ENCODE measurements at places on chromosomes 7 and 10. TPM values are rescaled to one million over a fixed set of nuclear protein-coding genes. Genes with fewer than 3 reads are reported as not detected.

DNA sequence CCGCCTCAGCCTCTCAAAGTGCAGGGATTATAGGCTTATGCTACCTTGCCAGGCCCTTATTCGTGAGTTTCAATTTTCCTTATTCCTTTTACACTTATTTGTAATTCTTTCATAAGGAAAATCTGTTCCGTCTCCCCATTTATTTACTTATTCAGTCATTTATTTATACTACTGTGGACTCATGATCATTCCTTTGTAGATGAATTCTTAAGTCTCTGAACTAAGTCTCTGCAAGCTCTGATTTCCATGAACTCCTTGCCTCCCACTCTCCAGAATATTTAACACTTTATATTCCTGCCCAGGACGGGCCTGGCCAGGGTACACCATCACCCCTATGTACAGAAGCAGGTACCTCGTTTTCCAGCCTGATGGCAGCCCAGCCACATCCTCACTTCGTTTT lies 39.4 kb downstream of the PFKFB3 start:
- no peak overlapping the region for H3K27ac ChIP-seq
- DNase-seq, result no peak
- H3K36me3 ChIP-seq, result no peaks in the 10 kb centered on the region
- no peaks in the 10 kb centered on the region for H3K27me3 ChIP-seq
- H3K4me1 ChIP-seq, result no peaks in the 10 kb centered on the region

DNA sequence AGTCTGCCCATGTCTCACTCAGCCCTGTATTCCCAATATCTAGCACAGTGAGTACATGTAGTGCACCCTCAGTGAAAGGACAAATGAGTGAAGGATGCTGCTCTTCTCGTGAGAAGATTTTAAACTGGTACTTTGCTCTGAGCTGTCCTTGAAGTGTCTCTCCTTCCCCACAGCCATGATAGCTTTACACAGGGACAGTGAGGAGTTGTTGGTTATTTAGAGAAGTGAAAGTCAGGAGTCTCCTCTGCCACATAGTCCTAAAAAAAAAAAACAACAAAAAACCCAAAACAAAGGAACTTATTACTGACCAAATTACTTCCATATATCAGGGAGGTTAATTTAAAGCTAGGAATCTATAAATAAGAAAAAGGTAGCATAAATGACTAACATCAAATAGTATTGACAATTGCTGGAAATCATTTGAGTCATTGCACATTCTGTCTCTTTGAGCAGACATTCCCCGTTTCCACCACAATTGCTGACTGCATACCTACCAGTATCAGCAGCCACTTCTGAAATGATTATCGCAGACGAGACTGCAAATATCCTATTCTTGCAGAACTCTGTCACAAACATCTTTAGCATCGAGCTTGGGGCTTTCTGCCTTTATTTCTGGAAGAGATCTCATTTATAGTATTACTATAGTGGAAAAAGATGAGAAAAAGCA lies 202.1 kb downstream of the PTEN start:
- peaks cover 27% of the 10 kb centered on the region for H3K4me1 ChIP-seq
- H3K36me3 ChIP-seq, result no peaks in the 10 kb centered on the region
- H3K27ac ChIP-seq, result no peak overlapping the region
- DNase-seq, result no peak
- no peak overlapping the region for H3K4me3 ChIP-seq

GRCh38 chr7:40520986-40521738 lies 386.4 kb downstream of the SUGCT start:
- no peak overlapping the region for H3K4me3 ChIP-seq
- DNase-seq, result no peak
- H3K27ac ChIP-seq, result no peak overlapping the region
- no peaks in the 10 kb centered on the region for H3K4me1 ChIP-seq

- no peak overlapping the region for H3K27ac ChIP-seq
- no peak for DNase-seq
- no peaks in the 10 kb centered on the region for H3K36me3 ChIP-seq
- no peaks in the 10 kb centered on the region for H3K27me3 ChIP-seq
- H3K4me3 ChIP-seq, result no peak overlapping the region
- no peaks in the 10 kb centered on the region for H3K4me1 ChIP-seq
These were observed 47.8 kb downstream of the IKZF1 start for GRCh38 chr7:50352282-50352681.

DNA sequence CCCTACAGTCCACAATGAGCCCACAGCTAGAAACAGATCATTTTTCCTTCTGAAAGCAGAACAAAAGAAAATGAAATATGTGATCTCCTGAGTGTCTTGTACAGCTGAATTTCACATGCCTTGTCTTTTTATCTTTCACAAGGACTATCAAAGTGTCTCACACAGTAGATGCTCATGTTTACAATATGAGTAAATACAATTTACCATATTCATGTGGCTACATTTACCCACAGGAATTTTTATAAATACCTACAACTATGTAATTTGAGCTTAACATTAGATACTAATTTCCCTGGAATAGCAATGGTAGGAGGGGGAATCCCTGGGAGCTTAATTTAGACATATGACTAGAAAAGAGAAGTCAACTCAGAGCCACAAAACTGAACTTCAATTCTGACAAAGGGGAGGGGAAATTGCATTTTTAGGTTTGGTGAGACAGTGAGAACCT lies 186.2 kb downstream of the MACC1 start:
- H3K4me1 ChIP-seq, result no peaks in the 10 kb centered on the region
- no peak for DNase-seq
- H3K4me3 ChIP-seq, result no peak overlapping the region
- H3K36me3 ChIP-seq, result no peaks in the 10 kb centered on the region

DNA sequence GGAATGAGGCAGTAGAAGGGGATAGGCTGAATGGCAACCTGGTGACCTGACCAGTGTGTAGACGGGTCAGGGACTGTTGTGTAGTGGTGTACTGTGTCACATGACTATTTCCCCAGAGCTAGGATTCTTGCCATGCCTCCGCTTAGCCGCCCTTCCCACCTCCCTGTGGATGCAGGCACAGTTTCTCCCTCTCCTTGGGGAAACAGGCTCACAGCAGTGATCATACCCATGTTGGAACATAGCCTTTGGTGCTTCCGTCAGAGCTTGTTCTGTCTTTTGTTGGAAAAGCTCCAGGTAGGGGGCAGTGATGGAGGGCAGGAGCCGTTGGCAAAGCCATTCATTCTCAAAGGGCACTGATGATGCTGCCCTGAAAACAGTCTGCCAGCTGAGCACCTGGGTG lies 44.3 kb downstream of the OGDH start:
- H3K27ac ChIP-seq, result peak overlapping the region; percentile 26
- H3K27me3 ChIP-seq, result no peaks in the 10 kb centered on the region
- no peak overlapping the region for H3K4me3 ChIP-seq
- peaks cover 11% of the 10 kb centered on the region for H3K36me3 ChIP-seq
- peaks cover 33% of the 10 kb centered on the region for H3K4me1 ChIP-seq

- no peak overlapping the region for H3K4me3 ChIP-seq
- H3K27me3 ChIP-seq, result no peaks in the 10 kb centered on the region
- DNase-seq, result no peak
- H3K4me1 ChIP-seq, result no peaks in the 10 kb centered on the region
- H3K36me3 ChIP-seq, result no peaks in the 10 kb centered on the region
These were observed 371.9 kb upstream of the CHRM2 start for GRCh38 chr7:136496551-136496950.

DNA sequence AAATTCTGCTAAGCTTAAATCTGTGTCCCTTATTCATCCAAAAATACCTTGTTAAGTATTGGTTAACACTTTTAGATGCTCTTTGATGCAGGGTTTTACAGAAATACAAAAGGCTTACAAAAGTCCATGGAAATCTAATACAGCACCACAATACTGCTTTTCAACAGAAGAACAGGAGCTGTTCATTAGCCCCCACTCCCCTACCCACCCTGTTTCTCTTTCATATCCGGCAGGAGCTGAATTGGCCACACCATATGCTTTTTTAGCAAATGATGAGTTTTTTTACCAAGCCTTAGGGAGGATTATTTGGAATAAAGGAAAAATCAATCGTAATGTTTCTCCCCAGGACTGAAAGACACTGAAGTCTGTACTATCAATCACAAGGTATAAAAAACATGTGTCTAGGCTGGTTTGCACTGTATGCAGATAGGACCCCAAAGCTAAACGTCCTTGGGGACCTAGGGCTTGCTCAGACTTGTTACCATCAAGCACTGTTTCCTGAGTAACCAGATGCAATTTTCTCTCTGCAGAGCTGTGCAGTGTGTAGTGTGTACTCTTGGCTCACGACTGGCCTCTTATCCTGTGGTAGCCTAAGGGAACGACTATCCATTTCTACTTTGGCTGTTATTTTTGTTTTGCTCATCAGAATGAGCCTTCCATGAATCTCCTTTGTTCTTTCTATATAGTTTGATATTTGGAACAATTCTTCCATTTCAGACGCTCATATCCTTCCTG lies 143.3 kb upstream of the LRGUK start:
- H3K4me1 ChIP-seq, result no peaks in the 10 kb centered on the region
- H3K4me3 ChIP-seq, result no peak overlapping the region
- no peak overlapping the region for H3K27ac ChIP-seq

DNA sequence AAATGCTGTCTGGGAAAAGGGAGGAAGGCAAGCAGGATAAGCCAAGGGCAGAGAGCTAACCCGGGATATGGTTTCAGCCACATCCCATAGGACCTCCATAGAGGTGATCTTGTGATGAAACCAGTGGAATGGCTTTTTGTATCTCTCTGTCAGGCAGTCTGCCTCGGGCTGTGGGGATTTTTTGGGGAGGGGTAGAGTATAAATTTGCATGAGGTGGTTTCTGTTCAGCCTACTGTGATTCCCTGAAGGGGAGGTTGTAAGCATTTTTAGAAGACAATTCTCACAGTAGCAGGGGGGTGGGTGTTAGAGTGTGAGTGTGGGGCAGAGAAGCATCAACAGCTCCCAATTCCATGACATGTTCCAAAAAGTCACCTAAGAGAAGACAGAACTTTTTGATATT lies 11.8 kb downstream of the OR9A2 start:
- no peak overlapping the region for H3K27ac ChIP-seq
- no peak overlapping the region for H3K4me3 ChIP-seq
- no peaks in the 10 kb centered on the region for H3K27me3 ChIP-seq
- DNase-seq, result no peak

- no peaks in the 10 kb centered on the region for H3K27me3 ChIP-seq
- DNase-seq, result no peak
- peaks cover 6% of the 10 kb centered on the region for H3K4me1 ChIP-seq
- H3K27ac ChIP-seq, result no peak overlapping the region
These were observed 197.9 kb downstream of the CDCA7L start for GRCh38 chr7:21747806-21748205.

- H3K27me3 ChIP-seq, result no peaks in the 10 kb centered on the region
- H3K36me3 ChIP-seq, result no peaks in the 10 kb centered on the region
- no peak overlapping the region for H3K27ac ChIP-seq
- DNase-seq, result no peak
These were observed 8.8 kb downstream of the CRPPA start for GRCh38 chr7:16412274-16413254.

DNA sequence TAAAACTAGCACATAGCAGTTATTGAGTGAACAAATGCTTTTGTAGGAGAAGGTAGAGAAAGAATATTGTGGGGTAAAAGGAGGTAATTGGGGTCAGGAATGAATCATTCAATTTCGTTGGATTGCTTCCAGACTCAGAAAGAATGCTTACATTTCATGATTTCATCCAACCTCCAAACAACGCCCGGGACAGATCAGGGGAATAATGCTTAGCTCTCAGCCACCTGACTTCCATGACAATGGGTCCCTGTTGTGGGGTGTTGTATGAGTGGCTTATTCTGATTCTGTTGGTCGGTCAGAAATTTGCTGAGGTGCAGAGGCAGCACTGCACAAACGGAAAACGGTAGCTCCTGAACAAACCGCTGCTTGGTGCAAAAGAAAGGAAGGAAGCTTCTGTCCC lies 24.0 kb upstream of the INPP5F start:
- H3K4me1 ChIP-seq, result no peaks in the 10 kb centered on the region
- no peak overlapping the region for H3K27ac ChIP-seq
- no peaks in the 10 kb centered on the region for H3K36me3 ChIP-seq
- no peaks in the 10 kb centered on the region for H3K27me3 ChIP-seq
- DNase-seq, result no peak
- no peak overlapping the region for H3K4me3 ChIP-seq

DNA sequence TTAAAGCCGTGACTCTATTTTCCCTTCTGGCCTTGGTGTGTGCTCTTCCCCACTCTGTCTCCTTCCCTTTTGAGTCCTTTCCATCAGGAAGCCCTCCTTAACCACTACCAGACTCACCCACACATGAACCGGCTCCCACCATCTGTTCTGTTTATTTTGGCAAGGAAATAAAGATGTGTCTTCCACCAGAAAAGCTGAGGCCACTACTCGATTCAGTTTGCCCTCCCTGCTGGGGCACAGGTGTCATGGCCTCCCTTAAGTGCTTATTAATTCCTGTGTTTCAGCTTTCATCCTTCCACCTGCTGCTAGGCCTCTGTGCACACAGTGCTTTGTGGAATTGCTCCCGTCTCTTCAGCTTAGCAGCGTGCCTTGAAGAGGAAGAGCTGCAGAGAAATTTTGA lies 16.7 kb downstream of the POR start:
- H3K4me3 ChIP-seq, result no peak overlapping the region
- no peaks in the 10 kb centered on the region for H3K27me3 ChIP-seq
- H3K4me1 ChIP-seq, result peaks cover 26% of the 10 kb centered on the region
- H3K36me3 ChIP-seq, result no peaks in the 10 kb centered on the region
- no peak overlapping the region for H3K27ac ChIP-seq

- H3K4me1 ChIP-seq, result no peaks in the 10 kb centered on the region
- no peaks in the 10 kb centered on the region for H3K36me3 ChIP-seq
- DNase-seq, result no peak
- no peak overlapping the region for H3K4me3 ChIP-seq
- H3K27ac ChIP-seq, result no peak overlapping the region
These were observed 101.0 kb downstream of the DIP2C start for GRCh38 chr10:588246-589165.

DNA sequence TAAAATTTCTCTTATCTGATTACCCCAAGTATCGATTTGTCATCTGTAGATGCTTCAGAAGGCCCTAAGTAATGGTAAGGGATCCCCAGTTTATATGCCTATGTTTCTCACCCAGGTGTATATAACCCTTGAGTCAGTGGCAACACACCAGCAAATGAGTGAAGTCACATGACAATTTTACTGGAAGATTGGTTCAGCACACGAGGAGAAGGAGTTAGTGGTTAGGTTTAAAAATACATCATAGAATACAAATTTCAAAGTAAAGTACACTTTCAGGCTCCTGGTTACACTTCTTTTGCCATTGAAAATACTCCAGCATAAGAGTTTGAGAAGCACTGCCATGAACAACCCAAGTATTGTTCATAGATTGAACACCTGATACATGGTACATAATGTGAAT lies 29.7 kb upstream of the CAPZA2 start:
- no peak overlapping the region for H3K27ac ChIP-seq
- H3K36me3 ChIP-seq, result no peaks in the 10 kb centered on the region
- H3K4me3 ChIP-seq, result no peak overlapping the region
- DNase-seq, result no peak

GRCh38 chr10:114334301-114334700 lies 70.0 kb downstream of the AFAP1L2 start:
- peaks cover 15% of the 10 kb centered on the region for H3K36me3 ChIP-seq
- H3K4me1 ChIP-seq, result peaks cover 33% of the 10 kb centered on the region
- no peak overlapping the region for H3K4me3 ChIP-seq
- peak; percentile 35 for DNase-seq
- peak overlapping the region; percentile 55 for H3K27ac ChIP-seq

GRCh38 chr10:29751684-29752083 lies 116.9 kb upstream of the SVIL start:
- H3K4me3 ChIP-seq, result no peak overlapping the region
- H3K27ac ChIP-seq, result no peak overlapping the region

OPN4 gene
- 0.24 TPM for total RNA-seq

CNPY4 gene
- 12.1 TPM for total RNA-seq

DPYSL4 gene
- 0.96 TPM for total RNA-seq

TMEM26 gene
- 0.54 TPM for total RNA-seq

TEX47 gene
- total RNA-seq, result not detected

CALHM1 gene
- not detected for total RNA-seq
